Endothelial cell of umbilical vein (primary cell): ENCODE measurements at places on chromosomes 7 and 10.
A peak's percentile ranks its signal among the peaks of the same experiment; 100 is the strongest.

GRCh38 chr10:86265895-86266259 is 100.7 kb downstream of the GRID1 start:
- DNase-seq = no peak
- H3K4me1 ChIP-seq = no peaks in the 10 kb centered on the region
- no peak overlapping the region for H3K27ac ChIP-seq
- H3K36me3 ChIP-seq = no peaks in the 10 kb centered on the region
- H3K27me3 ChIP-seq = no peaks in the 10 kb centered on the region

- no peaks in the 10 kb centered on the region for H3K27me3 ChIP-seq
- no peak for DNase-seq
- no peak overlapping the region for H3K27ac ChIP-seq
- peaks cover 6% of the 10 kb centered on the region for H3K4me1 ChIP-seq
- no peak overlapping the region for H3K4me3 ChIP-seq
These were observed 138.1 kb upstream of the BTBD16 start for GRCh38 chr10:122132882-122133565.

DNA sequence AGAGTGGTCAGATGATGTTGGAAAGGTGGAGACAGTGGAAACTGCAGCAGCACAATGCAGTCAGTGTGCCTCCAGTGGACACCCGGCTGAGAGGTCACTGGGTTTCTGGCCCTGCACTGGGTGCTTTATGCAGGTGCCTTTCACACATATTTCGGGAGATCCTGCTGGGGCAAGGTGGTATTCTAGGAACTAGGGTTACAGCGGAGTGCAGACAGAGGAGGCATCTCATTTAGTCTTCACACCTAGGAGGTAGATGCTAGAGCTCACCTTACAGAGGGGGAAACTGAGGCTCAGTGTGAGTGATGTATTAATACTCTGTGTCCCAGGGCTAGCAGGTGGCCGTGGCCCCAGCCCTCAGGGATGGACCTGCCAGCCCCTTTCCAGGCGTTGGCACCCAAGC is 103.9 kb upstream of the KCTD7 start:
- no peaks in the 10 kb centered on the region for H3K36me3 ChIP-seq
- no peaks in the 10 kb centered on the region for H3K27me3 ChIP-seq
- DNase-seq = no peak
- H3K4me1 ChIP-seq = no peaks in the 10 kb centered on the region
- no peak overlapping the region for H3K27ac ChIP-seq

DNA sequence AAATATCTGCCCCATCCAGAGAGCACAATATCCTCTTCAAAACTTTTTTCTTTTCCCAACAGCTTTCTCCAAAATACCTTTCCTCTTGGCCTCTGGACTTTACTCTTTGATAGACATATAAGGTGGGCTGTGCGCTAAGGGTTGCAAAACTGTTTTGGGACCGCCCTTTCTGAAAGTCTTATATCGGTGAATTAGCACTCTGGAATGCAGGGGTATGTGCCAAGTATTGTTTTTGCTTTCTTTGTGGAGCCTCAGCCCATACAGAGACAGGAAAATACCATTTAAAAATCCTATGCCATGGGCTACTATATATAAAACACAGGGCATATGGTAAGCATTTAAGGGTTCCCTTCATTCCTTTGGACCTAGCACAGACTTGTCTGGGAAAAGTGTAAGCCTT is 37.7 kb downstream of the PPP1R17 start:
- H3K36me3 ChIP-seq = no peaks in the 10 kb centered on the region
- H3K4me1 ChIP-seq = peaks cover 4% of the 10 kb centered on the region
- DNase-seq = peak; percentile 28
- H3K27me3 ChIP-seq = peaks cover 2% of the 10 kb centered on the region

DNA sequence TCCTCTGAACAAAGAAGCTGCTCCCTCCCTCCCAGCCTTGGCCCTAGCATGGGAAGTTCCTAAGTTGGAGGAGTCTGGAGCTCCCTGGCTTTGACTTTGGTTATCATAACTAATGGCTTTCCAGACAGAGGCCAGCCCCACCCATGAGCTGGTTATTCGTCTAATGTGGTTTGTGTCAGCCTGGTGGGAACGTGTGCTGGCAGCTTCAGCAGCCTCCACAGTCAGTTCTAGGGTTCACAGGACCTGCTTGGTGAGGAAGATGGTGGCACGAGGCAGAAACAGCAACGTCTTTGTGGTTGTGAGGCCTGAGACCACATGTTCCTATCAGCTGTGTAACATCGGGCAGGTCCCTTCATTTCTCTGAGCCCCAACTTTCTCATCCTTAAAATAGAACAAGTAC is 103.1 kb downstream of the PAXIP1 start:
- no peak for DNase-seq
- no peaks in the 10 kb centered on the region for H3K27me3 ChIP-seq
- no peaks in the 10 kb centered on the region for H3K36me3 ChIP-seq
- H3K27ac ChIP-seq = no peak overlapping the region
- no peaks in the 10 kb centered on the region for H3K4me1 ChIP-seq
- H3K4me3 ChIP-seq = no peak overlapping the region

GRCh38 chr10:47038881-47039561 is 127.8 kb downstream of the PTPN20 start:
- H3K4me1 ChIP-seq = no peaks in the 10 kb centered on the region
- H3K4me3 ChIP-seq = no peak overlapping the region
- no peak for DNase-seq
- H3K27ac ChIP-seq = no peak overlapping the region
- H3K27me3 ChIP-seq = no peaks in the 10 kb centered on the region

GRCh38 chr10:49183596-49184542 is 4.3 kb downstream of the TMEM273 start:
- H3K4me1 ChIP-seq = peaks cover 16% of the 10 kb centered on the region
- H3K27ac ChIP-seq = peak overlapping the region; percentile 38
- DNase-seq = peak; percentile 74
- H3K36me3 ChIP-seq = no peaks in the 10 kb centered on the region

DNA sequence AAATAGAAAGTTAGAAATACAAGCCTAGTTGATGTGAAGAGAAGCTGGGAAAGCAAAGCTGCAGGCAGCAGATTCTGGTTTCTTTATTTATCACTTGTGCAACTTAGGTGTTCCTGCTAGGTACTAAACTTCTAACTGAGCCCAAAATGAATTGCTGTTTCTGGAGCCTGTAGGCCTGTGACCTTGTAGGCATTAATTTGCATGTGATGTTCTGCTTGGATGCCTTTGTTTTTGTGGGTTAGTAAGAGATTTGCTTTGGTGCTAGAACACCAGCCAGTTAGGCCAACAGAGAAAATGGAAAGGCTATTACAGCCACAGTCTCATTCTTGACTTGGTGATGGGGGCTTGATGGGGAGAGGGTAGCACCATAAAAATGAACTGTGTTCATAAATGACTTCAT is 370.7 kb downstream of the PPP1R3A start:
- H3K4me3 ChIP-seq = no peak overlapping the region
- no peaks in the 10 kb centered on the region for H3K4me1 ChIP-seq
- H3K27me3 ChIP-seq = no peaks in the 10 kb centered on the region

GRCh38 chr7:44912775-44913347 is 27.5 kb upstream of the PURB start:
- no peak for DNase-seq
- H3K27ac ChIP-seq = no peak overlapping the region
- peaks cover 2% of the 10 kb centered on the region for H3K4me1 ChIP-seq
- H3K27me3 ChIP-seq = no peaks in the 10 kb centered on the region

DNA sequence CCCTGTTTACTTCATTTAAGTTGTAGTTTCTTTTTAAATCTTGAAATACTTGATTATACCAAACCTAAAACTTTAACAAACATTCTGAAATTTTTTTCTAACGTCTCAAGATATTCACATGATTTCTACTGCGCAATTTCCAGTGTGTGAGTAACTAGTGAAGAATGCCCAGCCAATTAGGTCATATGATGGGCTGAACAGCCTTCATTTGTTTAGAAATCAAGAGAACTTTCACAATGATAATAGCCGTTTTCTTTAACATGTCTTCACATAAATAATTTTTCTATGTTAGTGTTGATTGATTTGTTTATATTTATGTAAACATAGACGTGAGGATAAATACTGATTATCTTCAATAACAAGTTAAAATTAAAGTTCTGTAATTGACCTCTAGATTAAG is 21.8 kb downstream of the STAM start:
- DNase-seq = peak; percentile 76
- peak overlapping the region; percentile 67 for H3K27ac ChIP-seq
- H3K4me3 ChIP-seq = no peak overlapping the region
- H3K36me3 ChIP-seq = peaks cover 2% of the 10 kb centered on the region

GRCh38 chr7:20287317-20287716 is 43.4 kb upstream of the ITGB8 start:
- H3K4me1 ChIP-seq = no peaks in the 10 kb centered on the region
- H3K27me3 ChIP-seq = no peaks in the 10 kb centered on the region
- H3K4me3 ChIP-seq = no peak overlapping the region
- no peaks in the 10 kb centered on the region for H3K36me3 ChIP-seq
- H3K27ac ChIP-seq = no peak overlapping the region
- no peak for DNase-seq

DNA sequence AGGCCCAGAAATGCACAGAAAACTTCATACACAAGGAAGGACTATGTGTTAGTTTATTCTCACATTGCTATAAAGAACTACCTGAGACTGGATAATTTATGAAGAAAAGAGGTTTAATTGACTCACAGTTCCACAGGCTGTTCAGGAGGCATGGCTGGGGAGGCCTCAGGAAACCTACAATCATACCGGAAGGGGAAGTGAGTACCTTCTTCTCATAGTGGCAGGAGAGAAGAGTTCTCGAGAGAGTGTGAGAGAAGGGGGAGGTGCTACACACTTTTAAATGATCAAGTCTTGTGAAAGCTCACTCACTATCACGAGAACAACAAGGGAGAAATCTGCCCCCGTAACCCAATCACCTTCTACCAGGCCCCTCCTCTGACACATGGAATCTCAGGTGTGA is 16.8 kb upstream of the RAMP3 start:
- no peak overlapping the region for H3K27ac ChIP-seq
- no peak for DNase-seq
- no peak overlapping the region for H3K4me3 ChIP-seq
- H3K4me1 ChIP-seq = no peaks in the 10 kb centered on the region
- H3K27me3 ChIP-seq = peaks cover 8% of the 10 kb centered on the region

DNA sequence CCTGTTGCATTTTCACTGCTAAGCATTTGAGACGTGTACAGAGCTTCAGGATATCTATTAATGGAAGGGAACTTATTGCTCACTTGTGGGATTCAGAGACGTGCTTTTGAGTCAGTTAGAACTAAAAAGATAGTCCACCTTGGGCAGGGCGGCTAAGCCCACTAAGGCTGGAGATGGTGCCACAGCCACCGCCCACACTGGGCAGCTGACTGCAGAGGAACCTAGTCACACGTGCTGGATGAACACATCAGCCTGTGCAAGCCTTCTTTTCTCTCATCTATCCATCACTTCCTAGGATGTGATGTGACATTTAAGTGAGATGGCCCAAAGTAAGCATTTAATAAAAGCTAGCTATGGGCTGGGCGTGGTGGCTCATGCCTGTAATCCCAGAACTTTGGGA is 78.0 kb downstream of the PTPRE start:
- no peak overlapping the region for H3K4me3 ChIP-seq
- no peaks in the 10 kb centered on the region for H3K36me3 ChIP-seq
- no peak overlapping the region for H3K27ac ChIP-seq
- no peak for DNase-seq
- peaks cover 53% of the 10 kb centered on the region for H3K4me1 ChIP-seq
- H3K27me3 ChIP-seq = no peaks in the 10 kb centered on the region

DNA sequence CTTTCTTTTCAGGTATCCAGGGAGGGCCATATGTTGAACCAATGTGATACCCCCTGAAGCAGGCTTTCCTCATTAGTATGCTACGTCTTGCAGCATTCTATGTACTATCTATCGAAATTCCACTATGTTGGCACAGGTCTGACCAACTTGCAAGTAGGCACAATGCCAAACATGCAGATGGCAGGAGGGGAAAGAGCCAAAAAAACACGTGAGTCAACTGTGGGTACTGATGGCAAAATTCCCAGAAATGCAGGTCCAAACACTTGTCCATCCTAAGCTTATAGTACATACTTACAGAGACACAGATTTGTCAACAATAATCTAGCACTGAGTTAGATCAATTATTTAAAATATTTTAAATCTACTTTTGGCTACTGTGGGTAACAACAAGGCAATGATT is 394.9 kb downstream of the DGKB start:
- H3K4me3 ChIP-seq = no peak overlapping the region
- DNase-seq = no peak
- no peaks in the 10 kb centered on the region for H3K4me1 ChIP-seq
- no peak overlapping the region for H3K27ac ChIP-seq
- no peaks in the 10 kb centered on the region for H3K36me3 ChIP-seq

- DNase-seq = no peak
- no peaks in the 10 kb centered on the region for H3K27me3 ChIP-seq
- H3K4me1 ChIP-seq = peaks cover 30% of the 10 kb centered on the region
- no peak overlapping the region for H3K4me3 ChIP-seq
- peaks cover 2% of the 10 kb centered on the region for H3K36me3 ChIP-seq
These were observed 7.4 kb upstream of the HBP1 start for GRCh38 chr7:107161415-107161814.

DNA sequence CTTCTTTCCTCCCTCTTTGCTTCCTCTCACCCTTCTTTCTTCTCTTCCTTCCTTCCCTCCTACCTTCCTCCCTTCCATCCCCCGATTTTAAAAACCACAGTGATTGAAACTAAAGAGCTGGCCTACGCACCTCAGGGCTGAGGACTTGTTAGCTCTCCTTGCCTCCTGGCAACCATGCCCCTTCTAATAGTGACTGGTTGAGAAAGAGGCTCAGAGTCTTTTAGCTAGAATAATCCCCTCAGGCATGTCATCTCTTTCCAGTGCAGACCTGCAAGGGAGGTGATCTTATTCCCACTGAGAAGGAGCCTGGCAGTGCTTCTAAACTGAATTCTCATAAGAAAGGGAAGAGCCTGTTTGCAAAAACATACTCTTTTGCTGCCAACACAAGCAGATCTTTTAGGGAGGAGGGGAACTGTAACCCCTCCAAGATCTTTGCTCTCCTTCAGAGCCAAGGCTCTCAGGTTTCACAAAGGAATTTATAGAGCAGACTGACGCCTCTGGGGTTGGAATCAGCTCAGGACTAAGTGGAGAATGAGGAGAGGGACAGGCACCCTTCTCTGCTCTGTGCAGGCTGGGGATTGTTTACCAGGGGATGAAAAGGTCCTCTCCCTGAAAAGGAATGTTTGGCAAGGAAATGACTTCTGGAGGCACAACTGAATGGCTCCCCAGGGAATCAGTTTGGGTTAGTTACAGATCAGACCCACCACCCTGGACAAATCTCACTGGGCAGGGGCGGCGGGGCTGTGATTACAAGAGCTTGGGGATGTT is 9.4 kb upstream of the ANKRD1 start:
- peak overlapping the region; percentile 86 for H3K27ac ChIP-seq
- no peaks in the 10 kb centered on the region for H3K36me3 ChIP-seq
- no peaks in the 10 kb centered on the region for H3K27me3 ChIP-seq
- peak; percentile 90 for DNase-seq

DNA sequence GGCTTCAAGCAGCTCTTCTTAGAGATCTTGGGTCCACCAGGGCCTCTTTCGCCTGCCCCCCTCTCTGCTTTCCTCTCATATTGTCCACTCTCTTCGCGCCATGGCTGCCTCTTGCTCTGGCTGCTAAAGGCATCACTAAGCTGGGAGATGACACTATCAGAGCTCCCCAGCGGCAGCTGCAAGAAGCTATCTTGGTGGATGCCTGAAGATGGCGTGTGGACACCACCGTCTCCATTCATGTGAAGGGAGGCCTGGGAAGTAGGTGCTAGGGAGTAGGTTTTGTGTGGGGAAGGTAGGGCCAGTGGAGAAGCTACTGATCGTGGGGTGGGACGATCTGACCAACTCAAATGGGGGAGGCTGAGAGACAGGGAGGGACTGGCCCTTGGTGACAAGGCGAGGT is 45.9 kb upstream of the PDLIM1 start:
- DNase-seq = no peak
- no peaks in the 10 kb centered on the region for H3K27me3 ChIP-seq
- no peak overlapping the region for H3K4me3 ChIP-seq
- H3K4me1 ChIP-seq = peaks cover 24% of the 10 kb centered on the region
- no peaks in the 10 kb centered on the region for H3K36me3 ChIP-seq
